ENCODE measurements at places on chromosomes 2 and 18. TPM values are rescaled to one million over a fixed set of nuclear protein-coding genes. Genes with fewer than 3 reads are reported as not detected.
A peak's percentile ranks its signal among the peaks of the same experiment; 100 is the strongest.

GRCh38 chr2:161956738-161957137 lies 117.3 kb downstream of the DPP4 start:
- no peak for DNase-seq

- DNase-seq = no peak
Measured at GRCh38 chr2:236739663-236740062, 170.0 kb downstream of the ACKR3 start.

Gene REG3A
- total RNA-seq = not detected

- DNase-seq = no peak
Measured at GRCh38 chr2:66803726-66804125, 368.8 kb downstream of the MEIS1 start.

Gene LHCGR
- total RNA-seq = 0.11 TPM

DNA sequence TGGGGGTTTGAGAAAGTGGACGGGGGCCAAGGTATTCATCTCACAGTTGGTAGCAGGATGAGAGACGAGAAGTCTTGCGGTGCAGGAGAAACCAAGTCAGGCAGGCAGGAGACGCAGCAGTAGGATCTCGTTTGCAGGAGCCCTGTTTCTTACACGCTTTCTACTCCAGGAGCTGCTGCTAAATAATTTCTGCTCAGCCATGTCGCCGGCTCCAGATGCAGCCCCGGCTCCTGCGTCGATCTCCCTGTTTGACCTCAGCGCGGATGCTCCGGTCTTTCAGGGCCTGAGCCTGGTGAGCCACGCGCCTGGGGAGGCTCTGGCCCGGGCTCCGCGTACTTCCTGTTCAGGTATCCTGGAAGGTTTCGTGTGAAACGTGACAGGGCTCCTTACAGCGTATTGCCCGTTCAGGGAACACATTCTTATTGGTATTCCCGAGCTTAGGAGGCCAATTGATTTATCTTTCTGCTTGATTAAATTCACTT lies 494 bp downstream of the ANKZF1 start:
- peak; percentile 86 for DNase-seq

- no peak for DNase-seq
Measured at GRCh38 chr2:195647302-195647701, 9.7 kb upstream of the SLC39A10 start.

DNA sequence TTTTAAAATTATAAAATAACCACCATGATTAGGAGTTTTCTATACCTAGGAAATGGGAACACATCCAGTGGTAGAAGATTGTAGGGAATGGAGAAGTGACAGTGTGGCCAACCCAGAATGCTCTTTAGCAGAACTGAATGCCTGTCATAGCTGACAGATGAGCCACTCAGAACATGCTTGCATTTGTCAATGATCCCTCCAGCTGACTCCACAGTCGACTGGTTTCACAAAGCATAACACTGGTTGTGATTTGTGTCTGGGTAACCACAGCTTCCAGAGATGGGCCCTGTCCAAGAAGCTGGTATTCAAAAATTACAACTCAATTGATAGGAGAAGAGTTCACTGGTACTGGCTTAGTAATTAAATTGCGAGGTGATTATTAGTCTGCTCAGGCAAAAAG lies 9.0 kb upstream of the CTIF start:
- DNase-seq = no peak

Gene RESP18
- not detected for total RNA-seq

Gene MAPK4
- total RNA-seq = 34.1 TPM

Gene RALBP1
- total RNA-seq = 48.7 TPM

DNA sequence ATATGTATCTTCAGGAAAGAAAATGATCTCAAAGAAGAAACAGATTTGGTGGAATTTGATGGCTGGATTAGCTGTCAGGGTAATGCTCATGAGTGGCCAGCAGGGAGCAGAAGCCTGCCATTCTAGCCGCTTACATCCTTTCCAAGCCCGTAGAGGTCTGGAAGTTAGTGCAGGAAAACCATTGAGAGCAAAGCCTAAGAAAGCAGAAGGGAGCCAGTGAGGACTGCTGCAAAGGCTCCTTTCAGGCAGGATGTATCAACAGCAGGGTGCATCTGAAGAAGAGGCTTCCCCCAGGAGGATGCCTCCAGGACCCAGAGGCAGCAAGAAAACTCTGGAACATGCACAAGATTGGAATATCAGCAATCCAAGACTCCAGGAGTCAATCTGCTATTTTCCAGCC lies 22.9 kb upstream of the LBH start:
- no peak for DNase-seq

Gene SMIM21
- total RNA-seq = not detected

- DNase-seq = no peak
Measured at GRCh38 chr2:121435790-121436189, 94.9 kb upstream of the RNU4ATAC start.

GRCh38 chr2:4938206-4938605 lies 754.0 kb upstream of the SOX11 start:
- no peak for DNase-seq

- peak; percentile 72 for DNase-seq
Measured at GRCh38 chr2:234550511-234551107, 53.7 kb upstream of the ARL4C start.

GRCh38 chr2:216553093-216553478 lies 54.4 kb downstream of the RPL37A start:
- DNase-seq = no peak

Gene SNED1
- total RNA-seq = 6.7 TPM

DNA sequence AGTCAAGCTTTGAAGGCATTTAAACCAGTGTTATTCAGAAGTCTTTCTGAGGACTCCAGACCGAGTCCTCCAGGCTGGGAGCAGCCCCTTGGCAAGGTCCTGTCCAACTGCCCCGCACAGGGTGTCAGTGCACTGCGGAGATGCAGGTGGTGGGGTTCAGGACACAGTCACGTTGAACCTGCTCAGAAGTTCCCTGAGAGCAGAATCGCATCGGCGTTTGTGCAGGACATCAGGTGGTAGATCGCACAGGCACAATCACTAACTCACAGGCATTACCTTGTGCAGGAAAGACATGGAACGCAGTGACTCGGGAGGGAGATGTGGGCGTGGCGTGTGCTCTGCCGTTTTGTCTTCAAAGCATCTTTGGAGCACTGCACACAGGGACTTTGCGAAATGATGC lies 10.4 kb downstream of the COPS9 start:
- DNase-seq = peak; percentile 45

GRCh38 chr18:24530630-24531111 lies 70.2 kb downstream of the HRH4 start:
- no peak for DNase-seq

DNA sequence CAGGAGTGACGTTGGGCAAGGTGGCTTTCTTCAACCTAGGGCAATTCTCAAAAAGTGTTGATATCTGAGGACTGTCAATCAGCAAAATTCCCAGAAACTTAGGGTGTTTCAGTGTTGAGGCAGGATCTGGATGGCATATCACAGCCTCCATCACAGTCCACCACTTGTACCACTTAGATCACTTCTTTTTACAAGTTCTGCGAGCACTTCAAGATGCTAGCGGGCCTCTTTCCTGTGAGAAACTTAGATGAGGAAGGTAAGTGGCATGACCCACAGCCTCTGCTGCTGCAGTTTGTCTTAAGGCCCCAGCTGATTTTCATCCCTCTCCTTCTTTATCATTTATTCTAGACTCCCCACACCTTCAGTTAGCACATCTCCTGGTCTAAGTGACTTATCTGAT lies 295.4 kb upstream of the ZNF521 start:
- no peak for DNase-seq

Gene DAW1
- not detected for total RNA-seq
